ENCODE measurements at places on chromosomes 2 and 18.

DNA sequence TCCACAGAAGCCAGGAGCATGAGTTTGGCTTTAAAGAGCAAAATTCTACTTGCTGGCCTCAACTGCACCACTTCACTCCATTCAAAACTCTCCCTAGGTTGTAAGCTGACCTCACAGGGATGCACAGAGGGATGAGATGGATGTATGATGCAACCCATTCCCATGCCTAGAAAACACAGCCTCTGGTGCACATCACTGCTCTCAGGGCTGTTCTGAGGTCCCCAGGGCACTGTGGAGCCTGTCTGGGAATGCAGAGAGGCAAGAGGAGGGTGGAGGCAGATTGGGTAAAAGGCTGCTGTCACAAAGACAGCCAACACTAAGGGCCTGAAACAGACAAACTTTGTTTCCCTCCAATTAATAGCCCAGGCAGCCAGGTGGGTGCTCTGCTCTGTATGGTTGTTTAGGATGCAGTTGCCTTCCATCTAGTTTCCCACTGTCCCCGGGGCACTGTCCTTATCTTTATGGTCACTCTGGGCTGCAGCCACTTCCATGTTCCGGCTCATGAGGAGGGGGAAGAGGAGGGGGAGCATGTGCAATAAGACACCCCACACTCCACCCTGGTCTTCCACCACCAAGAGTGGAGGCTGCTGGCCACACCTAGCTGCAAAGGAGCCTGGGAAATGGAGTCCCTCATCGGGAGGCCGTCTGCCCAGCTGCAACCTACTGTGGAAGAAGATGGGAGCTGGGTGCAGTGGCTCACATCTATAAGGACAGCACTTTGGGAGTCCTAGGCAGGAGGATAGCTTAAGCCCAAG, 7.0 kb downstream of the GPR45 start:
- DNase-seq = no peak

GRCh38 chr2:71544919-71545571, 91.7 kb downstream of the DYSF start:
- DNase-seq = no peak

DNA sequence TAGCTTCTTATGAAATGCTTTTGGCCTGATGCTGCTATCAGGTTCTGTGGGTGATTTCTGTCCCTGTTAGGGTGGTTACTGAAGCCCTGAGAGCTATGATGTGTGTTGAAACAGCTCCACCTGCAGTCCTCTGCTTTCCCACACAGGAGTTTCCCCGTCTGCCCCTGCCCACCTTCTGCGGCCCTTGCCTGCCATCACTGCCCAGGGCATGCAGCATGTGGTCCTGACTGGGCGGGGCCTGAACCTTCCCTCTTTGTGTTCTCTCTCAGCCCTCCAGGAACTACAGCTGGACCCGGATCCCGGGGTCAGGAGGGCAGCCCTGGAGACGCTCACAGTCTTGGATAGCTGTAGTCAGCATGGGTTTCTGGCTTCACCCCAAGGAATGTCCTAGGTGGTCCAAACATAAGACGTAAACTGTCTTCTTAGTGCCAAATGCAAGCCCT, 21.4 kb downstream of the HJURP start:
- DNase-seq = no peak

DNA sequence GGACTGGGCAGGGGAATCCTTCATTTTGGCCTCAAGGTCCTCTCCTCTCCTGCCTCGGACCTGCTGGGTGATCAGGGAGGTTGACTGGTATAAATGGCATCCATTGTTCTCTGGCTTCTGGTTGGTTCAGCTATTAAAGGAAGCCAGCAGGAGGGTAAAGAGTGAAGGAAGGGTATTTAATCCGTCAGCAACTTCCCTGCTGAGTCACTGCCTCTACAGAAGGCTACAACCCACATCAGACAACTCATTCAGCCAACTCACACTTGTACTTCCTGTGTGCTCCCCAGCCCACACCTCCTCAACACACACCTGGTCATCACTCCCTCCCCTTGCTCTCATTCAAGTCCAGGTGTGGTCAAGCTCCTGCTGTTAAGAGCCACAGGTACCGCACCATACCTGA, 68.3 kb upstream of the MRPS9 start:
- DNase-seq = no peak

- DNase-seq = no peak
Observed at GRCh38 chr2:195602687-195603086, 54.3 kb upstream of the SLC39A10 start.

DNA sequence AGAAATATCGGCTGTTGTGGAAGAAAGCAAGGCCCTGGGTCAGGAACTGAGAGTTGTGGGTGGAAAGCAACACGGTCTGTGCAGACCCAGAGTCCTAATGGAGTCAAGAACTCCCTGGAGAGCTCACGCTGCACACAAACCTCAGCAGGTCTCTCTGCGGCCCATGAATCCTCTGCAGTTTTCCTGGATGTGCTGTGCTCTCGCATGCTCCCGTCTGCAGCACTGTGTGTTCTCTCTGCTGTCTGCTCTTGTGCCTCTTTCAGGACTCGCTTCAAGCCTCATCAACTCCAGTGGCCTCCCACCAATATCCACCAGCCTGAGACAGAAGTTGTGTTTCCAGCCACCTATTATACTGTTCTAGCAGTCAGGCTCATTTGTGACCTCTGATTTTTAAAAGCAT, 24.3 kb downstream of the RNU4ATAC start:
- no peak for DNase-seq

All from stimulated activated CD4-positive, alpha-beta T cell treated with anti-CD3 and anti-CD28 coated beads, Interleukin-1b, Interleukin-23, amount 100 ng/mL, for 1 hour (primary cell).